ENCODE measurements at places on chromosomes 1 and 21. TPM values are rescaled to one million over a fixed set of nuclear protein-coding genes. Genes with fewer than 3 reads are reported as not detected.

DNA sequence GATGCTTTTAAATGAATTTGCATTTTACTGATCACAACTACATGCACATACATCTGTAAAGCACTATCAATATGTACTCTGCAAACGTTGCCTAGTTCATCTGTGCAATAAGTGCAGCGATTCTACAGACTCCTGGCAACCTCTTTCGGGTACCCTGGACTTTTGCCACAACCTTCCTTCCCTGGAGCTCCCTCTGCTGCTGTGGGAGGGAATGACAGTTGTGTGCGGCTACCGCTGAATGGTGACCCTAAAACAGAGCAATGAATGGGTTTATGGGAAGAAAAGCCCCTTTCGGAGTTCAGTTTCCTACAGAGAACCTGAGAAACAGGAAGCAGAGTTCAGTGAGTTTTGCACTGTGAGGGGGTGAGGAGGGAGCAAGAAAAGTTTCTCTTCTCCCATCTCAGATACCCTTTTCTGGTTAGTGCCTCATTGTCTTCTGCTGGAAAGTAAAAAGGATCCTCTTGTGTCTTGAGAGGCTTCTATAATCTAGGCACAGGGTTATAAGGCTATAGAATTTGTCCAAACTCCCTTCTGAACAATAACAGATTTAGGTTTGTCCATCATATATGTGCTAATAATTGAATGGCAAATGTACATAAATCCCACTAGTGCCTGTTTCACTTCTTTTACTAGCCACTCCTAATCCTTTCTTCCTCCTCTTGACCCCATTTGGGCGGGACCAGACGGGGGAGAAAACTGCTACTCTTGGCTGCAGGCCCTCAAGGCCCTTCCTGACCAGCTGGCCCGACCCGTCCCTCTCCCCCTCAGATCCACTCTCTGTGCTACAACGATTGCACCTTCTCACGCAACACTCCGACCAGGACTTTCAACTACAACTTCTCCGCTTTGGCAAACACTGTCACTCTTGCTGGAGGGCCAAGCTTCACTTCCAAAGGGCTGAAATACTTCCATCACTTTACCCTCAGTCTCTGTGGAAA, 19.8 kb upstream of the SARS1 start:
- DNase-seq = no peak

GRCh38 chr1:223230161-223230881, 87.3 kb upstream of the TLR5 start:
- DNase-seq = no peak

The ATP6V1G3 gene
- not detected for total RNA-seq

DNA sequence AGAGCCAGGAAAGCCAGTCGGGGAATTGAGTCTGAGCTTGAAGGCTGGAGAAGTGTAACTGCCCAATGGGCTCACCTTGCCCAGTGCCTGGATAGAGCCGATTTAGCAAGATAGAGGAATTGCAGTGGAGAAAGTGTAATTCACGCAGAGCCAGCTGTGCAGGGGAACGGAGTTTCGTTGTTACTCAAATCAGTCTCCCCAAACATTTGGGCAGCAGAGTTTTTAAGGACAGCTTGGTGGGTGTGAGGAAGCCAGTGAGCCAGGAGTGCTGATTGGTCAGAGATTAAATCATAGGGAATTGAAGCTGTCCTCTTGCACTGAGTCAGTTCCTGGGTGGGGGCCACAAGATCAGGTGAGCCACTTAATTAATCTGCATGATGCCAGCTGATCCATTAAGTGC, 28.4 kb upstream of the NLRP3 start:
- no peak for DNase-seq

GRCh38 chr1:48889082-48889481, 112.4 kb upstream of the BEND5 start:
- no peak for DNase-seq
